ENCODE measurements at places on chromosomes 13 and 19.

GRCh38 chr13:77386880-77387606, 60.1 kb upstream of the MYCBP2 start:
- DNase-seq, result no peak

DNA sequence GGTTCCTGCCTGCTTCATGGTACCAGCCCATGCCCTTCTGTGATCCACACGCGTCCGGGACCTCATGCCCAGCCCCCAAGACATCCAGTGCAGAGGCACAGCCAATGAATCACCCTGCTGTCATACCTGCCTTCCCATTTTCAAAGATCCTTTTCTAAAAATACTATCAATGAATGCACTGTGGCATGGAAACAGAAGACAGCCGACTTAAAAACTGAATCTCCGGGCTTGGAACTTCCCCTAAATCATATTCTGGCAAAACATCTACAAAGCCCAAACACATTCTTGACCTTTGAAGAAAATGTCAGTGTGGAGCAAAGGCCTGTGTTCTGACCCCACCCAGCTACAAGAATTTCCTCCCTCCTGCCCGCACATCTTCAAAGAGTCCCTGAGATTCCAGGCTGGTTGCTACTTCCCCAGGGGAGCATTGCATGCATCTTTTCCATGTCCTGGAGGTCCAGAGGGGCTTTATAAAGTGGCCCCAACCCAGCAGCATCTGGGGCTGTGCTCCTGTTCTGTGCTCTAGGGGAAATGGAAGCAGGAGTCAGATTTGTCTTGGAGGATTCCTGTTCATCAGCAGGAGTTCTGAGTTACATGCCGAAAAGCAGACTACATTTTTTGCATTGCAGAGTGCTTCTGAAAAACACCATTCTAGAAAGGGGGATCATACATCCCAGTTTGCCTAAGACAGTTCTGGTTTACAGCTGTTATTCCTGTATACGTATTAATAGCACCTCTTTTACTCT, 135.2 kb downstream of the USP12 start:
- DNase-seq, result no peak

DNA sequence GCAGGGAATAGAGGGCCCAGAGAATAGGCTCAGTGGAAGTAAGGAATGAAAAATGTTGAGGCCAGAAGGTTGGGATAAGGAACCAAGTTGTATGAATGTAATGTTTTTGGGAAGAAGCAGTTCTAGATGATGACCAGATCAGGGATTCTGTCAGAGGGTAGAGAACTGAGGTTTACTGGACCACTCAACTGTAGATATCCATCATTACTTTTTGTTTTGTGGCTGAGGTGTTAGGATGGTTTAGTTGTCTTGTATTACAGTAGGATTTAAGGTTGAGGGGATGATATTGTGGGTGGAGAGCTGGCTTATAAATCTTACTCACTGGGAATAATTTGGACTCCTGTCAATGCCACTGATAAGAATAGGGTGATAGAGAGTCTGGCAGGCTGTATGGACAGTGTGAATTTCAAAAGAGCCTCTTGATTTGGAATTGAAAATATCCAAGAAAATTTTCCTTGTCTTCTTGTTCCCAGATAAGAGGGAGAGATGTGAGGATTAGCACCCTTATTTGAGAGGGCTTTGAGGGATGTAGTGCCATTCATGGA, 22.6 kb downstream of the NDFIP2 start:
- no peak for DNase-seq

GRCh38 chr13:112928972-112929782, 39.8 kb upstream of the MCF2L start:
- DNase-seq, result no peak

DNA sequence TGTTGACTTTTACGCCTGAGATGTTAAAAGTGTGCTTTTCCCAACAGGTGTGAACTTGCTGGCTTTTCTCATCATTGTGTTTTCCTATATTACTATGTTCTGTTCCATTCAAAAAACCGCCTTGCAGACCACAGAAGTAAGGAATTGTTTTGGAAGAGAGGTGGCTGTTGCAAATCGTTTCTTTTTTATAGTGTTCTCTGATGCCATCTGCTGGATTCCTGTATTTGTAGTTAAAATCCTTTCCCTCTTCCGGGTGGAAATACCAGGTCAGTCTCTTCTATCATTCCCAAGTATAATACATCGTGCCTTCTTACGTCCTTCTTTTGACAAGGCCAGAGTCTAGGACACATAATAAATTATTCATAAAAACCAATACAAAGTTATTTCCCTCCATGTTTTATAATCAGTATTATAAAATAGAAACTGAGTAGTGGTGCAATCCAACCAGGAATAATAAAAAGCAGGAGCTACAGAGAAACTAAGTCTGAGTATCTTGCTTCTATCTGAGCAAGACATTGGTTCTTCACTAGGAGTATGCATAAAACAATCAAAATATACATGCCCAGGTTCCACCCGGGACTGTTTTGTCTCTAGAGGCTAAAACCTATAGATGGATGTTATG, 57.9 kb downstream of the RXFP2 start:
- DNase-seq, result no peak

DNA sequence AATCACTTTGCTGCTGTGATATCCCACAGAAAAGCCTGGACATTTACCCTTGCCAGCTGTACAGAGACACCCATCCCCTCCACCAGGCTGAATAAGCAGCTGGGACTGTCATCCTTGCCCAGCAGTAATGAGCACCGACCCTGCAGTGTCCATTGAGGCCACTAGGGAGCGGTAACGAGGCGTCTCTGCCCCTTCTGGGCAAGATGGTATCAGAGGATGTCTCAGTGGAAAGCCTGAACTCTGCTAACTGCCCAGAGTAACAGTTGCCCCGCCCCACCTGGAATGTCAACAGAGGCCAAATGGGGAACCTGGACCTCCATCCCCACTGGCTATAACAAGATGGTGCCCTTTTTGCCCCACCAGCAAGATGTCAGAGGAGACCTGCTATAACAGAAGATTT, 22.8 kb upstream of the CEACAM20 start:
- DNase-seq, result no peak

Data from activated T-helper 1 cell treated with anti-CD3 and anti-CD28 coated beads, Interleukin-2, amount 50 U/mL, for 16 hours (primary cell).